ENCODE measurements at places on chromosomes 7 and 10.

GRCh38 chr10:129546106-129546505 lies 79.1 kb downstream of the MGMT start:
- DNase-seq = no peak

GRCh38 chr10:21891439-21891838 lies 112.1 kb downstream of the DNAJC1 start:
- DNase-seq = no peak

DNA sequence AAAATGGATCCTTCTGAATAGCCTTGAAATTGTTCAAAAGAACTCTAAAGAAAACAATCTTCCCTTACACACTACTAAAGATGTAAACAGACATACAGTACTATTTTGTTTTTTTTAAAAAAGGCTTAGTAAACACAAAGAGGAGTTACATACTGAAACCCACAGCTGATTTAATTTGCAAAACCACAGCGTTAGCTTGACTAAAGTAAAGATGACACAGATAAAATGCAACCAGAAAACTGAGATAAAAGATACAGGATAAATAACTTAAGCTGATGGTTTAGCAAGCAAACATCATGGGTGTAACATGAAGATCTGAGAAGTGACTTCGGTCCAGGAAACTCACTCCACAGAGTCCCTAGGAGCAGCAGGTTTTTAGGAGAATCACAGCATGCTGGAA lies 21.8 kb downstream of the PRKCQ start:
- DNase-seq = no peak

DNA sequence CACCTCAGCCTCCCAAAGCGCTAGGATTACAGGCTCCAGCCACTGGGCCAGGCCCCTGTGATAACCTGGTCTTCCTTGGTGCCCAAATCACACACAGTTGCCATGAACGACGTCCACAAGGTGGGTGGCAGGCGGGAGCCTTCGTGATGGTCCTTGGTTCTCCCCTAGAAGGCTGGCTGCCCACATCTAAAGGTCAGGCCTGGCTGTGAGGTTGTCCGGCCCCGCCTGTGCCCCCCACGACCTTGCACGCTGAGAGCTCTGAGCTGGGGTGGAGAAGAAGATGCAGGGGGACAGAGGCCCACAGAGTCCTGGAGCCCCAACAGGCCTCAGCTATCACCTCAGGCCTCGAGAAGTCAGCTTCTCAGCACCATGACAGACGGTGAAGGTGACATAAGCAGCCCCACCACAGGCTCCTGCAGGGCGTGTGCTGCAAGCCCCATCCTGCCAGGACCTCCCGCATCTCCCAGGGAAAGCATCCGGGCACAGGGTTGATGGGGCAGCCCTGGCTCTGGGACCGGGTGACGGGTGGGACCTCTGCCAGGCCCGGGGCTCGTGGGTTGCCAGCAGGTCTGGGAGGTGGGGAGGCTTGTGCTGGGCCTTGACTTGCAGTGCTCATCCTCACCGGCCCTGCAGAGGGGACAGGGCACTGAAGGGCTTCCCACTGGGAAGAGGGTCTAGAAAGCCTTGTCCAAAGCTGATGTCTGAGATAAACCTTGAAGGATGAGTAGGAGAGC lies 217.4 kb downstream of the WDR37 start:
- no peak for DNase-seq

DNA sequence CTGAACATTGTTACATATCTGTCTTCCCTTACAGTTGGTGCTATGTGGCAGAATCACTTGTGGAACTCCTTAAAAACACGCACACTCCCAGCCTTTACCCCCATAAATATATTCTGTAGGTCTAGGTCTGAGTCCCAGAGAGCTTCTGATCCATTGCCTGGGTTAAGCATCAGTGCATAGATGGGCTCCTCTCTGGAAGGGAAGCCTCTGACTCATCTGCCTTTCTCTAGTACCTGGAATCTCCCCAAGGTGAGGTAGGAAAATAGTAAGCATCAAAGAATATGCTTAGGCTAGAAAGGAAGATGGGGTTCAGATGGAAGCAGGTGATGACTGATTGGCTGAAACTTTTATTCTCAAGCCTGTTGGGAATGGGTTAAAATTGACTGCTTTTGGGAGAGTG lies 26.1 kb downstream of the PROSER2 start:
- no peak for DNase-seq

GRCh38 chr10:60943316-60944057 lies 498 bp downstream of the RHOBTB1 start:
- DNase-seq = no peak

- DNase-seq = no peak
Measured at GRCh38 chr7:12709726-12710502, 22.5 kb downstream of the ARL4A start.

- DNase-seq = no peak
Measured at GRCh38 chr10:131179361-131179760, 132.2 kb downstream of the TCERG1L start.

DNA sequence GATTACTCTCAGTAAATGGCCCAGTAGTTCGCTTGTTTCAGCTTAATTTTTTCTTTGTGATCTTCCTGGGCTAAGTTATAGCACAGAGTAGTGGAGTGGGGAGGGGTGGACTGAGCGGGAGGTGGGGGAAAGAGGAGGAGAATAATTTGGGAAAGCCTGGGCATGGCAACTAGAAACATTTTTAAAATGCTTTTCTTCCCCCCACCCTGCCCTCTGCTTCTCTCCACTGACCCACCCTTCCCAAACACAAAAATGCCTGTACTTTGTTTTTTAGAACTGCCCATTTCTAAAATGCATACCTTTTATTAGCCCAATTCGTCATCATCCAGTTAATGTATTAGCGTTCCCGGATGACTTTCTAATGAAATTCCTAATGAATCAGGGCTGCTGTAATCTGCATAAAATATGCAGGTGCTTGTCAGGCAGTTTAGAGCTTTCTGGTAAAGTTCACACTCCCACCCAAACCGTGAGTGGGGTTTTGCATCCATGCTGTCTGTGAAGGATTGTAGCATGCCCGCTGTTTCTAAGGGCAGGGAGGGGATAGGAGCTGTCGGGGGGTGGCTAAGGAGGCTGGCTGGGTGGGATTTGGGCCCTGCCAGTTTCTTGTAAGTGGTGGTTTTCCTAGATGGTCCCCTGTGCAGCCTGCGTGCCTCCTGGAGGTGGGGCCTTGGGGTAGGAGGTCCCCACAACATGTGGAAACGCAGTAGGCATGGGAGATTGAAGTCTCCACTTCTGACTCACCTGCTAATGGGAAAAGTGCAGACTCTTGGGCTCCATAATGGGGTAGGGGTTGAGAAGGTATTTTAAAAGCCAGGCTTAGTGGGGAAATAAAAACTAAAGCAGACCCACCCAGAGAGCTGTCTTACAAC lies 190.3 kb downstream of the TCF7L2 start:
- no peak for DNase-seq

DNA sequence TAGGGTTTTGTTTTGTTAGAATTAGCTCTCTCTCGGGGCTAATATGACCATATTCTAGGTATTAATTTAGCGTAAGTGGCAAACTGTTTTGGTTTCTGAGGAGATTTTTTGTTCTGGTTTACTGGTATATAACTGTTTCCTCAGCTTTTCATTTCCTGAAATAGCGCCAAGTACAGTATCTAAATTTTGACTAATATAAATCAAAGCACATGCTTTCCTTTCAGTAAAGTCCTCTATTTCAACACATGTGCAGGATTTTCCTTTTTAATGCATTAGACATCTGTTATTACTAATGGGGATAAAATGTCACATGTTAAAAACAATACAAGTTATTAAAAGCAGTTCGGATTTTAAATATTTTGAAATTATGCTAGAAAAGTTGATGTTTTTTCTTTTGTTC lies 11.3 kb downstream of the FERD3L start:
- no peak for DNase-seq

DNA sequence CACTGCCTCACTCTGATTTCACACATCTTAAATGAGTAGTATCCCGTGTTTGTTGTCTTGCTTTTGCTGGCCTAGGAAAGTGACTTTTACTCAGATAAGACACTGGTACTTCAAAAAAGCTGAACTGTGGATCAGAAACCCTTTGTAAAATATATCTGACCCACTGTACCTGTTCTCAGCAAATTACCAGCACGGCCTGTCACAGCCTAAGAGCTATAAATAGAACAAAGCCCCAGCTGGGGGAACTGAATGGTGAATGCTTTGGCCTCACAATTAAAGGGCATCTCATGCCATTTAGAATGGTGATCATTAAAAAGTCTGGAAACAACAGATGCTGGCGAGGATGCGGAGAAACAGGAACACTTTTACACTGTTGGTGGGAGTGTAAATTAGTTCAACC lies 76.1 kb downstream of the CREB3L2 start:
- no peak for DNase-seq

DNA sequence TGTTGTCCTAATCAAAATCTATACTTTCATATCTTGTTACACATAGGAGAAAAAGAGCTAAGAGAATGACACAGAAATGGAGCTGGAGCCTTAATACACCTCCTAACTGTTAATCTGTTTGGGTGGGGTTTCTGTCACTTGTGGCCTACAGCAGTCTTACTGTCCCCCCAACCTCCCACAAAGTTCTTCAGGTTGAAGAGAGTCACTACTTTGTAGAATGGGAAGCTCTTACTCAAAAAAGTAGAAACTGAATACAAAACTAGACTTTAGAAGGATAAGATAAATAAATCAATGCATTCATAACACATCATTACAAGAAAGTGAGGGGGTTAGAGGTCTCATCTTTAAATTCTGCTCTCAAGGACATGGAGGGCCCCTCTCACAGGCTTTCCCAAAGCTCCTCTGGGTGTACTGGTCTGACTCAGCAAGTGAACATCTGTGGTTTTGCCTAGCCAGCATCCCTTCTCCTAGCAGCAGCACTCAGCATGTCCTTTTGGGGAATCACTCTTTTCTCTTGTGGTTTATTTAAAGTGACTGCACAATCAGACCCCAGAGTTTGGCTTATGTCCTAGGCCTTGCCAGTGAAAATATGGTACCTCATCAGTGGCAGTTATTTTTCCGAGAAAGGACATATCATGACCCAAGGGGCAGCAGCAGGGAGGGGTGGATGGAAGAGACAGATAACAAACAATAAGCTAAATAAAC lies 2.0 kb upstream of the BLVRA start:
- DNase-seq = no peak

GRCh38 chr7:94016786-94017185 lies 12.6 kb upstream of the BET1 start:
- DNase-seq = no peak

DNA sequence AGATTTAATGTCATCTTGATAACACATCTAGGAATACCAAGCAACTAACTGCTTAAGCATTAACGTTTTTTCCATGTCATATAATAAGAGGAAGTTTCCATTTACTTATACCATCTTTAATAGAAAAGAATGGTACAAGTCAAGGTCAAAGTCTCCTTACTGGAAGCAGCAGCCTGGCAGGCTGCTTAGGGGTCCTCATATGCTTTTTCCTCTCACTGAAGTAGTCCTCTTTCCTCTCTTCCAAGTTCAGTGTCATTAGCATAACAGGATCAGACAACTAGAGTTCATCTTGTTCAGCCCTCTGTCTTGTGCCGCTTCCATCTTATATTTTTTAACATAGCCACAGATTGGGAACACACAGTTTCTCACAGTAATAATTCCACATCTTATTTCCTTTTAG lies 405.7 kb downstream of the GFRA1 start:
- no peak for DNase-seq

- DNase-seq = peak; percentile 65
Measured at GRCh38 chr7:70647801-70648498, 484.0 kb upstream of the GALNT17 start.

DNA sequence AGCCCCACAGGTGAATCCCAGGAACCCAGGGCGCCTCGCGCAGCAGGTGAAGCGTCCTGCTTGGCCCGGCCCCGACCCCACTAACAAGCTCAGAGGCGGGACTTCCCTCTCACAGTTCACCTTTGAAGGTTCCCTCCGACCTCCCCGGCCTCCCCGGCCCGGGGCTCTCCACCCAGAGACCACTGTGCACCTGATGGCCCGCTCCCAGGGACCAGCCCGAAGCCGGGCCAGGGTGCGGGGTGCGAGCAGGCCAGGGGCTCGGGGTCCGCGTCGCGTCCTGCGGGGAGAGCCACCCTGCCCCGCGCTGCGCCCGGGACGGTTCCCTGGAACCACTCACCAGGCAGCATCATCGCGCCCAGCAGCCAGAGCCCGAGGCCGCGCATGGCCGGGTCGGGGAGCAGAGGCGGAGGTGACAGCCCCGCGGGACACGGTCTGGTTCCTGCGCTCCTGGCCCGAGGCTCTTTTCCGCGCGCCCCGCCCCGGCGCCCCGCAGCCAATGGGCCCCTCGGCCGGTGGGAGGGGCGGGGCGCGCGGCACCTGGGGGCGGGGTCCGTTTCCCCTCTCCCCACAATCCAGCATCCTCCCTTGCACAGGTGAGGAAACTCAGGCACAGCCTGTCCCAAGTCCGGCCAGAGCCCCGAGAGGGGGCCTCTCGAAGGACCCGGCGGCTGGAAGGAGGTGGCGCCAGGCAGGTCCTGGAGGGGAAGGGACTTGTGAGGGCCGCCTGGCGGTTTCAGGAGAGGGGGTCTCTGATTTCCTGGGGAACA lies at the start of gene ADAM8:
ADAM8 (minus strand) TSS at position 434 of the 767 bp plus-strand sequence; CDS start at position 383, 51 bp downstream.
- peak; percentile 42 for DNase-seq

DNA sequence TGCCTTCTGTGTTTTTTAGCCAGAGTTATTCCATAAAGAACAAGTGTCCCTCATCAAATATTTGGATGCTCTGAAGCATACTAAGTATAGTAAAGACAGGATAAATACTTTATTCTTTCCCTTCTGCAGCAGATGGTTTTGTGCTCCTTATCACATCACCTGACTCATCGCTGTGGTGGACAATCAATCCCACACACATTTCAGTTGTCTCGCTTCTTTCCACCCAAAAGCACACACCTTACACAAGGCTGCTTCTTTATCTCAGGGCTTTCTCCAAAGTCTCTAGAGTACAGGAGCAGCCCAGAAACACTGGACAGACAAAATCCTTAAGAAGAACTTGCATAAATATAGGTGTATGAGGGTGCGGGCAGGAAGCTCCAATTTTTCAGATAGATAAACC lies 43.4 kb downstream of the IGF2BP3 start:
- no peak for DNase-seq

DNA sequence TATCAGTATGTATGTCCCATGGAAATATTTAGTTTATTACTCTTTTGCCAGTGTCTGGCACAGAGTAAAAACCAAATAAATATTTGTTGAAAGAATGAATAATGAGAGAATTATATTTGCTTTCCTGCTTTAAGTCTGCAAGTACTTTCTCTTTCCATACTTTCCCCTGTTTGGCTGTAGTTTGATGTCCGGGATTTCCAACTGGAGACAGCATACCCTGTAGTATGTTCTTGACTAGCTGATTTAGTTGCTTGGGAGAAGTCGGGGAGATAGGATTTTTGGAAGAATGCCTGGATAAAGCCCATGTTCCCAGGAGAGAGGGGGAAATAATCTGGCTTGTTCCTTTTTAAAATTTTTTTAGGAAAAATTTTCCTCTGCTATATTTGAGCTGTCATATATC lies 516.1 kb downstream of the CCSER2 start:
- no peak for DNase-seq

- DNase-seq = no peak
Measured at GRCh38 chr10:29590915-29591650, 43.7 kb downstream of the SVIL start.

- no peak for DNase-seq
Measured at GRCh38 chr7:44366986-44367385, 41.6 kb upstream of the CAMK2B start.

GRCh38 chr7:112080441-112080840 lies 125.8 kb downstream of the DOCK4 start:
- DNase-seq = no peak

All from stimulated activated CD8-positive, alpha-beta memory T cell treated with anti-CD3 and anti-CD28 coated beads, Interleukin-7, amount 100 ng/mL, for 1 hour (primary cell).